ENCODE measurements at places on chromosomes 2 and 18. TPM values are rescaled to one million over a fixed set of nuclear protein-coding genes. Genes with fewer than 3 reads are reported as not detected.

The SEMA4C gene
- polyA plus RNA-seq: 27.5 TPM

The IL1RL1 gene
- polyA plus RNA-seq: 0.34 TPM

The SMAD4 gene
- polyA plus RNA-seq: 80.1 TPM

The DPYSL5 gene
- polyA plus RNA-seq: 23.6 TPM

The SPR gene
- polyA plus RNA-seq: 3.9 TPM

The CCDC85A gene
- 3.8 TPM for polyA plus RNA-seq

The DUSP2 gene
- 4.2 TPM for polyA plus RNA-seq

The SULT6B1 gene
- polyA plus RNA-seq: not detected

The ZNF396 gene
- 0.81 TPM for polyA plus RNA-seq

The FAM110C gene
- polyA plus RNA-seq: 0.54 TPM

The LRRFIP1 gene
- 173 TPM for polyA plus RNA-seq

The ARHGEF4 gene
- 5.3 TPM for polyA plus RNA-seq

The ERICH2 gene
- polyA plus RNA-seq: 1.3 TPM

The KLHL41 gene
- 3,641 TPM for polyA plus RNA-seq

The RMND5A gene
- 47.6 TPM for polyA plus RNA-seq

The ABCG5 gene
- not detected for polyA plus RNA-seq

The STPG4 gene
- not detected for polyA plus RNA-seq

The C2orf81 gene
- polyA plus RNA-seq: 3.2 TPM

The TPO gene
- polyA plus RNA-seq: 0.07 TPM

The CDK5R2 gene
- polyA plus RNA-seq: not detected

The REG3A gene
- not detected for polyA plus RNA-seq

The OTOS gene
- not detected for polyA plus RNA-seq

The NT5C1B gene
- 0.54 TPM for polyA plus RNA-seq

The MAP3K19 gene
- not detected for polyA plus RNA-seq

The FIGN gene
- 1.3 TPM for polyA plus RNA-seq

The SKOR2 gene
- not detected for polyA plus RNA-seq

The ADAM23 gene
- 11.5 TPM for polyA plus RNA-seq

The ASXL3 gene
- 4.5 TPM for polyA plus RNA-seq

The ELOA2 gene
- polyA plus RNA-seq: not detected

The TPGS2 gene
- 47.7 TPM for polyA plus RNA-seq

The IL36A gene
- polyA plus RNA-seq: not detected

The EN1 gene
- polyA plus RNA-seq: 5.9 TPM

Measured in muscle of back (tissue), 13 donors.